T-helper 9 cell (primary cell): ENCODE measurements at places on chromosomes 1 and 21.

GRCh38 chr1:18077657-18078215 is 29.9 kb upstream of the IGSF21 start:
- no peak for DNase-seq

DNA sequence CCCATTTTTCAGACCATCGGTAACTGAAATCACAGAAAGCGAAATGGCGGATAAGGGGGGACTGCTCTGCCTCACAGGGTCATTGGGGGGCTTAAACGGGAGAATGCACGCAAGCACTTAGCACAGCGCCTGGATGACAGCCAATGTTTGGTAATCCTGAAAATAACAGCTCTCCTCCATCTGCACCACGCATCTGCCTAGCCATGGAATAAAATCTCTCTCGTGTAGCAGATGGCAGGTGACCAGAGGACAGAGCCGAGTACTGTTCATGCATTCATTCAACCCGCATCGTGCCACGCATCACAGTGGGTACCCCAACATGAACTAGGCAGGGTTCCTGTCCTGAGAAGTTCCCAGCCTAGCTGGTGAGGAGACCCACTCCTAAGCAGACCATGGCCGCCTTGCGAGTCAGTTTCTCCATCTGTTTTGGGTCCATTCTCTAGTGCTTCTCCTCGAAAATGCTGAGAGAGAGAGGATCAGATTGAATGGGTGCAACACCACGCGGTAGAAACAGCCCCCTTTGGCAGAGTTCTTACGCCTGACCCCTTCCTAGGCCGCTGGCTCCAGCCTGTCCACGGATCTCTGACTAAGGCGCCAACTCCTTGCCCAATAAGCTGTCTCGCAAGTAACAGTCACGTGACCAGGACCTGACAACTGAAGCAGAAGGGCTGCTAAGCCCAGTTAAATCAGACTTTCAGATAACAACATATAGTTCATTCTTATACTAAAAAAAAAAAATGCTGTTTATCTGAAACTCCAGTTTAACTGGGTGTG is 7.3 kb downstream of the SLC1A7 start:
- DNase-seq, result no peak

DNA sequence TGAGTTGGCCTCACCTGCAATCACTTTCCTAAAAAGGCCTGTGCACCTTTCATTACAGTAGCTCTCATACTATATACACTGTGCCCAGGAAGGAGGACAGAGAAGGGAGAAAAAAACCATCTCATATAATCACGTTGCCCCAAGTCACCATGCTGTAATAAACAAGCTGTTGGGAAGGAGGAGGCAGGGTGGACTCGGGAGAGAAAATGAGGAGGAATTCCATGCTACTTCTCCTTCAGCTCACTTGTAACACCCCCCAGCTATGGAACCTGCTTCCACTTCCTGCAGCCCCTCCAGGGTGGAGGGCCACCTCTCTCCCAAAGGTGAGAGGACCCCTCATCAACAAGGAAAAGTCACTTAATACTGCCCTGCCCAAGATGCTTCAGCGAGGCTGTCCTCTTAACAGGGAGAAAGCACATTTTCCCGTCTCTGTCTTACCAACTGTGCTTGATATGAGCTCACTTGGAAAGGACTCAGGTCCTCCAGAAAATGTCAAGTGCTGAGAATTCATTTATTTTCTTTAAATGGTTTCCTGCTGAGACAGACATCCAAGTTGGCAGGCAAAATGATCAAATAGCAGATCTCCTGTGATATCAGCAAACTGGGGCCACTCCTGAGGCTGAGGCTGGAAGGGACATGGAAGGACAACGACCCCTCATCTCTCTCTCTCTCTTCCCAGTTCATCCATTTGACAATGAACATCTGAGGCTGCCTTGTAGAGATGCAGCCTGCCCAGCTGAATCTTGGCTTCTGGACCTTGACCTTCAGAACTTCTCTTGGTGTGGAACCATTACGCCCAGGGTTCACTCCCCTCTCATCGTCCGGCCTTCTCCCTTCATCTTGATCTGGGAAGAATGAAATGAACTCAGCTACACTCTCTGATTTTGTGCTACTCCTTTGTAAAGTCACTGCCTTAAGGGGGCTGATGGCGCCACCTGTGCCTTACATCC is 54.0 kb downstream of the CAPN9 start:
- no peak for DNase-seq

GRCh38 chr1:189175889-189176288 is 1301.8 kb downstream of the BRINP3 start:
- DNase-seq, result no peak

GRCh38 chr1:218501161-218501560 is 156.0 kb downstream of the TGFB2 start:
- no peak for DNase-seq

- no peak for DNase-seq
These were observed 38.0 kb upstream of the PRMT6 start for GRCh38 chr1:107018445-107018844.

- no peak for DNase-seq
These were observed 592 bp downstream of the AGRN start for GRCh38 chr1:1020415-1021009.

GRCh38 chr1:18643154-18644012 is 12.7 kb downstream of the PAX7 start:
- DNase-seq, result no peak

DNA sequence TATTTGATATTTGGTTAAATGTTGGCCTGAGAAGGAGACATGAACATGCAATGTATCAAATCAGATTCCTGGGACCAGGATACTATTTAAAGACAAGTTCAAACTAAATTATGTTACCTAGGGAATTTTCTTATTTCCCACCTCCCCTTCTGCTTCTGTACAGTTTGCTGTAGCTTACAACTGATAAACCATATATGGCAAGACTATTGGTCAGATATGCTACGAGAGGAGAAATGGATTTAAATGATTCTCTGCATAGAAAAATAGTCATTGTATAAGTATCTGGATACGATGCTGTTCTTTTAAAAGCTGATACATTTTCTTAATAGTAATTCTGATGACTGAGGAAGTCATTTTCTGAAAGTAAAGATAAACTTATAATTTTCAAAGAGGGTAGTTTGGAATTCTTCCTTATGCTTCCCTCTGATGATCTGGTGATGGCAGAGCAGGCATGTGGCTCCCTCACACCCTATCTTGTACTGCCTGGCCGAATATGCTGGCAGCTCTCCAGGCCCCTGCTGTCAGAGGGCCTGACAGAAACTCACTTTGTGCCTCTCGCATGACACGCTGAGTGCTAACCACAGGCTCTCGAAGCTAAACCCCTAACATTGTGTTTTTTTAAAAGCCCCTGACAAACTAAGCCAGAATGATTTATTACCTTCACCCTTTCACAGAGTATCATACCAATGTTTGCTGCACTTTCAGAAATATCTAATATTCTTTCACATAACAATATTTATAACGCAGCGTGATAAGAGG is 19.4 kb downstream of the RRP15 start:
- no peak for DNase-seq

DNA sequence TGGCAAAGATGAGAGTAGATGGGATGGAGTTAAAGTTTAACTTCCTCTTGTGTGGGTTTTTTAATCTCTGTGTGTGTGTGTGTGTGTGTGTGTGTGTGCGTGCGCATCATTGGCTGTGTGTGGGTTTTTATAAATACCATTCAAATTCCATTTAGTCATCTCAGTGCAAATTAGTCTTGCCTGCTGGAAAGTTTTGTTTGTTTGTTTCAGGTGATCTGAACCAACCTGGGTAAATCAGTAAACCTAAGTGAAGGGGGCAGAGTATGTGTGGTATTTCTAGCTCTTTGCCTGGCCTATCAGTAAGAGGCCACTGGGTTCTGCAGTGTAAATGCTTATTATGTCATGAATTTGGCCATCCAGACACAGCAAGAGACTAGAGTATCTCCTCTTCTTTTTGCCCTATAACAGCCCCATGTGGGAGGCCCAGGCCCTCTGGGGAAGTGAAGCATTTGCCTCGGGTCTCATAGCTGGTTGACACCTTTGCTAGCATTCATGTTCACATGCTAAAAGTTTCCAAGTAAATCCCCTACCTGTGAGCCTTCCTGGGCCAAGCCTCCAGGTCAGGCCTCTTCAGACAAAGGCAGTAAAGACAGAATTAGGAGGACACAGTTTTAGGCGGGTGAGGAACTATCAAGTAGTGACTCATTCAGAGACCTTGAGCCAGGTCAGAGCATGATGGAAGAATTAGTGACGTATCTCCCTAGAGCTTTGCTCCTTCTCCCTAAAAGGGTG is 14.7 kb downstream of the INTS3 start:
- no peak for DNase-seq

DNA sequence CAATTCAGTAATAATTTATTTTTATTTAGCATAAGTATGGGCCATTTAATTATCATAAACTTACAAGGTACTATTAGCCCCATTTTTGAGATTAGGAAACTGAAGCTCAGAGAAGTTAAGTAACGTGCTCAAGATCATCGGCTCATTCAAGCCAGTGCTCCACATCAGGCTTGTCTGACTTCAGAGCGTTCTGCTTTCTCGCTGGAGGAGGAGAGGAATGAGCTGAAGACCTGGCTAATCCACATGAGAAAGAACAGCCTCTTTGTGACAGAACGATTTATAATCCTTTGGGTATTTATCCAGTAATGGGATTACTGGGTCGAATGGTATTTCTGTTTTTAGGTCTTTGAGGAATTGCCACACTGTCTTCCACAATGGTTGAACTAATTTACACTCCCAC is 39.7 kb downstream of the DDX20 start:
- no peak for DNase-seq

- no peak for DNase-seq
These were observed 3.4 kb downstream of the CEP85 start for GRCh38 chr1:26237230-26237966.

DNA sequence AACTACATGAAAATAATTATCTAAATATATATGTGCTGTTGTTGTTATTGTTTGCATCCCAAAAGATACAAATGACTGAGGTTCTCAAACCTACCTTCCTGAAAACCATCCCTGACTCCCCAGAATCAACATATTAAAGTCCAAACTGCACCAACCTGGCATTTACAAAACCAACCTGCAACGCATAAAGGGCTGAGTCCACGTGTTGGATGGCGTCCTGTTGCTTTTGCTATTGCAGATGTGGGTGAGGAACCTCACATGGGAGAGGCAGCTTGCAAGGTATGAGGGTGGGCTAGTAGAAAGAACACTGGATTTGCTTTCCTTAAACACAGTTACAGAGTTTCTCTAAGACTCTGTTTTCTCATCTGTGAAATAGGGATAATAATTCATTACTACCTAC is 1.5 kb upstream of the C8B start:
- DNase-seq, result no peak

GRCh38 chr1:99439433-99440075 is 175.3 kb downstream of the PLPPR4 start:
- no peak for DNase-seq

DNA sequence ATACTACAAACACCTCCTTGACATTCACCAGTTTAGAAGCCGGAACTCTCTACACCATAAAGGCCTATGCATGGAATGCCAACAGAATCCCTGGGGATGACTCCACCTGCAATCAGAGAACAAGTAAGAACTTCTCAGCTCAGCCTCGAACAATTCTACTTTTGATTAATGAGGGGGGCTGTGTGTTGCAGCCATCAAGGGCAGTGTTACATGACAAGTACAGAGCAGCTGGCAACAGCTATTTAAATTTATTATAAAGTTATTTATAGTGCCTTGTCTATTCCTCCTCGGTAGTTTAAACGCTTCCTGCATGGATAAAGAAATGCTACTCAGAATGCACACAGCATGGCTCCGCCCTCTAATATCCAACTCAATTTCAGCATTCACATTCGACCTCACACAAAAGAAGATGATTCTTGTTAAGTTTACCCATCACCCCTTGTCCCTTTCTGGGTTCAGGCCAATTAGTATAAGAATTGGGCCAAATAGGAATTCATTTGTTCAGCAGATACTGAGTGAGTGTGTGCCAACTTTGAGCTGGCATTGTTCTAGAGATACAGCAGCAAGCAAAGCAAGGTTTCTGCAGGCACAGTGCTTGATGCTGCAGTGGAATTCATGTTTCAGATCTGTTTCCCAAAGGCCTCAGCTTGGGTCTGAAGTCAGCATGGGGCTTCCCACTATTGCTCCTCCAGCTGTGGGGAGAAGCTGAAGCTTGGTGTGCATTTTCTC is 6.4 kb downstream of the FNDC7 start:
- no peak for DNase-seq

GRCh38 chr21:36697060-36697850 is 1.7 kb upstream of the SIM2 start:
- DNase-seq, result no peak

DNA sequence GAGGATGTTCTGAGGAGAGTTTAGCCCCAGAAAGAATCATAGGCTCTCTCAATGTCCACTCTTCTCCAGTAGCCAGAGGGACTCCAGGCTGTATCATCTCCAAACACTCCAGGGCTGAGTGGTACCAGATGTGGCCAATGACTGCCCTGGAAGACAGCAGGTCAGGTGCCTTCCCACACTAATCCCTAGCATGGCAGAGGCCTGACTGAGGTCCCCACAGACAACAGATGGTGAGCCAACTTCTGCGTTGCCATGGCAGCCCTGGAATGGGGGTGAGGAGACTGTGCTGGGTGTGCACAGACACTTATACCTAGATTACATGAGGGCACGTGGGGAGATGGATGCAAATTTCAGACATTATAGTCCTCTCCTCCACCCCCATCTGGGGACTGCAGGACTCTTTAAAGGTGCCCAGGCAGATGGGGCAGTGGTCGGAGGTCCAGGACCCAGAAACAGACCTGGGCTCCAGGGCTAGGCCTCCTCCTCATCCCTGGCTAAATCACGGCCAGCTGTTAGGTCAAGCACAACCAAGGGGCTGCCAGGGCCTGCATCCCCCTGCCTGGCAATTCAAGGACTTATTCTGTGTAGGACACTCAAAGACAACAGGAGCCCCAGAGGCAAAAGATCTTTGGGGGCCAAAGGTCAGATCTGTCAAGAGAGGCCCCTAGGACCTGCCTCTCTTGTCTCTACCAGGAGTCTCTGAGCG is 42.9 kb downstream of the CAMK2N1 start:
- no peak for DNase-seq

DNA sequence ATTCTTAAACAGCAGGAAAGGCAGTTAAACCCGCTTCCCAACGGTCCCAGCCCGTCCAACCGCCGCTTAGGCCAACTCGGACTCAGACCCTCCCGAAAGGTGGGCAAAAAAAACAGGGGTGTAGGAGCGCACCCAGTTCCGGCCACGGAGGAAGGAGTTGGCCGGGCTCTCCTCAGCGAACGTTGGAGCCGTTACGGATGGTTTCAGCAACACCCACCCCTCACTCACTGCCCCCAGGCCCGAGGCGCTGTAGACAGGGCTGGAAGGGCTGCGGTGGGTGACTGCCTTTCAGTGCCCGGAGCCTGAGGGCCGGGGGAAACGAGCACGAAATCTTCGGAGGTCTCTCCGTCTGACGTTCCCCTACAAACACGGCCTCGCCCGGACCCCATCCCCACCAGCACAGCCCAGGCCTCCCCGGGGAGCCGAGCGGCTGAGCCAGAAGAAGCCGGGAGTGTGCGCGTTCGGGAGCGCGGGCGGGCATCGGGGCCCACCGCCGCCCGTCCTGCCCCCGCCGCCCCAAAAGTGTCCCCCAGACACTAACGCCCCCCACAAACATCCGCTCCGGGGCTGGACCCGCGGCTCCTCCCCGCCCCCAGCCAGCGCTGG is 1.3 kb downstream of the KDM5B start:
- peak; percentile 6 for DNase-seq

GRCh38 chr1:66437136-66437401 is 96.9 kb upstream of the SGIP1 start:
- no peak for DNase-seq

GRCh38 chr1:179955287-179955680 is 674 bp downstream of the CEP350 start:
- no peak for DNase-seq
